Thoracic aorta endothelial cell (primary cell): ENCODE measurements at places on chromosomes 5 and 9. TPM values are rescaled to one million over a fixed set of nuclear protein-coding genes. Genes with fewer than 3 reads are reported as not detected.

The SPAG8 gene
- 0.13 and 0.22 TPM in 2 replicates for total RNA-seq

The HNRNPAB gene
- 137 and 160 TPM in 2 replicates for total RNA-seq

The CMYA5 gene
- total RNA-seq: 0.13 and 0.14 TPM in 2 replicates

The COL5A1 gene
- total RNA-seq: 51.0 and 109 TPM in 2 replicates

The CERCAM gene
- 20.7 and 22.5 TPM in 2 replicates for total RNA-seq

The PAEP gene
- total RNA-seq: not detected in 2 replicates

The CATSPER3 gene
- total RNA-seq: not detected in 2 replicates

The SLCO6A1 gene
- not detected in 2 replicates for total RNA-seq

The ZBTB26 gene
- 6.0 and 6.3 TPM in 2 replicates for total RNA-seq

The WDR38 gene
- total RNA-seq: not detected in 2 replicates

The PRELID2 gene
- total RNA-seq: 27.1 and 29.3 TPM in 2 replicates

The RXFP3 gene
- total RNA-seq: not detected in 2 replicates

The CSF2 gene
- total RNA-seq: not detected in 2 replicates

The PTPN3 gene
- 0.40 and 0.50 TPM in 2 replicates for total RNA-seq

The FOXD4 gene
- 0.14 and 0.27 TPM in 2 replicates for total RNA-seq

The SPINK7 gene
- not detected in 2 replicates for total RNA-seq
